ENCODE measurements at places on chromosomes 11 and 22.

- DNase-seq, result no peak
- peaks cover 5% of the 10 kb centered on the region for H3K27me3 ChIP-seq
- no peak overlapping the region for H3K4me3 ChIP-seq
- H3K36me3 ChIP-seq, result no peaks in the 10 kb centered on the region
These were observed 73.9 kb downstream of the SPON1 start for GRCh38 chr11:14036469-14036868.

- DNase-seq, result no peak
- peaks cover 16% of the 10 kb centered on the region for H3K4me1 ChIP-seq
- no peaks in the 10 kb centered on the region for H3K36me3 ChIP-seq
- peak overlapping the region; percentile 16 for H3K27ac ChIP-seq
These were observed 11.9 kb downstream of the TOM1 start for GRCh38 chr22:35311551-35311999.

DNA sequence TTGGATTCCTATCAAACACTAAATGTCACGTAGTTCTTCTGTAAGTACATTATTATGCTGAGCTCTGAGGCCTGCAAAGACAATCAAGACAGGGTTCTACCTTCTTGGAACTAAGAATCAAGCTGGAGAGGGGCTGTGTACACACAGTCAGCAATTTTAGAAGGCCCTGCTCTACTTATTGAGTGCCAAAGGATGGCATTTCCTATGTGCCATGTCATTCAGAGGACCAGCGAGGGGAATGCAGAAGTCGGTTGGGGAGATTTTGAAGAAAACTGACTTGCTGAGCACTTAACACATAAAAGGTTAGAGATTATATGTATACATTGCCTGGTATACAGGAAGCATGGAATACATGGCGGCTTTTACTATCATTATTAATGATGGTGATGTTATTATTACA lies 5.3 kb downstream of the SLC37A2 start:
- H3K27me3 ChIP-seq, result no peaks in the 10 kb centered on the region
- no peak for DNase-seq
- peaks cover 5% of the 10 kb centered on the region for H3K4me1 ChIP-seq
- H3K4me3 ChIP-seq, result no peak overlapping the region

DNA sequence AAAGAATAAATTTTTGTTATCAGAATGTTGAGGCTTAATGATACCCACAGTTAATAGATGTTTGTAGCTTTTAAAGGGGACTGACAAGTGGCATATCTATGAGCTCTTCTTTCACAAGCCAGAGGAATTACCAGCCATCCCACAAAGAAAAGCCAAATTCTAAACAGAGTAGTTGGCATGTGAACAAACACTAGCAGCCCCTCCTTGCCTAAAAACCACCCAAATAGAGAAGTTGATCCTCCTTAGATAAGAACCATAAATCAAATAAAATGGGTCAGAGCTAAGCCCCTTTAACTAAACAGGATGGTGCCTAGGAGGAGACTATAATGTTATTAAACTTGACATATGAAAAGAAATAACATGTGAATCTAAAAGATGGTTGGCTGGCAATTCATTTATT lies 11.4 kb downstream of the LPXN start:
- peaks cover 1% of the 10 kb centered on the region for H3K36me3 ChIP-seq
- DNase-seq, result no peak
- H3K4me1 ChIP-seq, result peaks cover 25% of the 10 kb centered on the region
- no peaks in the 10 kb centered on the region for H3K27me3 ChIP-seq
- H3K27ac ChIP-seq, result no peak overlapping the region

GRCh38 chr22:37111156-37111717 lies 1.7 kb upstream of the TMPRSS6 start:
- H3K4me3 ChIP-seq, result no peak overlapping the region
- no peaks in the 10 kb centered on the region for H3K27me3 ChIP-seq
- H3K36me3 ChIP-seq, result no peaks in the 10 kb centered on the region
- H3K4me1 ChIP-seq, result peaks cover 69% of the 10 kb centered on the region
- DNase-seq, result no peak

GRCh38 chr11:83034673-83035014 lies 37.1 kb downstream of the RAB30 start:
- peaks cover 12% of the 10 kb centered on the region for H3K4me1 ChIP-seq
- no peaks in the 10 kb centered on the region for H3K36me3 ChIP-seq
- H3K4me3 ChIP-seq, result no peak overlapping the region
- DNase-seq, result no peak
- no peaks in the 10 kb centered on the region for H3K27me3 ChIP-seq

- peak within 1 kb of the TSS; percentile 72 for H3K27ac ChIP-seq
- DNase-seq, result no peak
- H3K27me3 ChIP-seq, result no peaks in the 10 kb centered on the region
- no peaks in the 10 kb centered on the region for H3K4me1 ChIP-seq
- no peaks in the 10 kb centered on the region for H3K36me3 ChIP-seq
These were observed at the start of gene PARVG for GRCh38 chr22:44180706-44181032. Gene PARVG, plus strand, starts transcription at chr22:44180925. Its CDS starts 2,405 bp downstream, at chr22:44183330.

- H3K4me3 ChIP-seq, result no peak overlapping the region
- DNase-seq, result no peak
- H3K27me3 ChIP-seq, result no peaks in the 10 kb centered on the region
- no peak overlapping the region for H3K27ac ChIP-seq
- H3K36me3 ChIP-seq, result no peaks in the 10 kb centered on the region
- H3K4me1 ChIP-seq, result no peaks in the 10 kb centered on the region
These were observed 48.0 kb downstream of the MACROD1 start for GRCh38 chr11:64117763-64118459.

DNA sequence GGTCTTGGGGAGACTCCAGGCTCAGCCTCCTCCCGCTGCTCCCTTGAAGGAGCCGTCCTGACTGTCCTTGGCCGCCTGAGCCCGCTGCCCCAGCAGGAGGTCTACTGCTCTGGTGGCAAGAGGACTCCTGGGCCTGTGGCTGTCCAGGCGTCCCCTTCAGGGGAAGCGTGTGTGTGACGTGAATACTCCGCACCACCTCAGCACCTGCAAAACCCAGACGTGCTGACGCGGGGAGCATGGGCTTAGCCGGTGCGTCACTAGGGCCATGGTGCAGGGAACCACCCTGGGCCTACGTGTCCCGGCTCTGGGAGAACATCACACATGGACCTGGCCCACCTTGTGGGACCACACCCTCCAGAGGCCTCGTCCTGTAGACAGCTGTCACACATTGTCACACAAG lies 30.2 kb upstream of the BRSK2 start:
- H3K27ac ChIP-seq, result no peak overlapping the region
- no peaks in the 10 kb centered on the region for H3K4me1 ChIP-seq
- no peak overlapping the region for H3K4me3 ChIP-seq
- no peaks in the 10 kb centered on the region for H3K27me3 ChIP-seq

GRCh38 chr11:100629671-100630070 lies 57.4 kb upstream of the ARHGAP42 start:
- DNase-seq, result no peak
- H3K36me3 ChIP-seq, result no peaks in the 10 kb centered on the region
- no peak overlapping the region for H3K4me3 ChIP-seq
- no peaks in the 10 kb centered on the region for H3K27me3 ChIP-seq
- peaks cover 9% of the 10 kb centered on the region for H3K4me1 ChIP-seq

- no peak overlapping the region for H3K27ac ChIP-seq
- no peaks in the 10 kb centered on the region for H3K27me3 ChIP-seq
- no peak for DNase-seq
- no peaks in the 10 kb centered on the region for H3K4me1 ChIP-seq
- no peaks in the 10 kb centered on the region for H3K36me3 ChIP-seq
These were observed 275.3 kb downstream of the C11orf87 start for GRCh38 chr11:109697140-109697843.

DNA sequence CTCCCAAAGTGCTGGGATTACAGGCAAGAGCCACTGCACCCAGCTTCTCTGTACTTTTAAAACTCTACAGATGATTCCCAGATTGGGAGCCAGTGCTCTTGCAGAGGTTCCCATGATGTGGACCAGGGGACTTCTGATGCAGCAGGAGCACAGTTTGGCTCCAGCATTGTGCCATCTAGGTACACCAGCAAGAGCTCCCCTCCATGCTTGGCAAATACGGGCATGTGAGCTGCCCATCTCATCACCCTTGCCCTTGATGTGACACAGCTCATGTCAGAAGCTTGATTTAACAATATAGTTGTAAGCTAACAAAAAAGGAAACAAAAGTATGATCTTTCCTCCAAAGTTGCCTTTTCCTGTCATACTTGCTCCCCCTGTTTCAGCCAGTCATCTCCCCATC lies 28.7 kb downstream of the SNU13 start:
- no peak overlapping the region for H3K4me3 ChIP-seq
- H3K27ac ChIP-seq, result no peak overlapping the region
- no peaks in the 10 kb centered on the region for H3K27me3 ChIP-seq

- no peak for DNase-seq
- H3K27me3 ChIP-seq, result no peaks in the 10 kb centered on the region
- no peak overlapping the region for H3K27ac ChIP-seq
- H3K4me3 ChIP-seq, result no peak overlapping the region
- peaks cover 6% of the 10 kb centered on the region for H3K36me3 ChIP-seq
- H3K4me1 ChIP-seq, result no peaks in the 10 kb centered on the region
These were observed 69.1 kb upstream of the ADORA2A start for GRCh38 chr22:24358105-24358836.

DNA sequence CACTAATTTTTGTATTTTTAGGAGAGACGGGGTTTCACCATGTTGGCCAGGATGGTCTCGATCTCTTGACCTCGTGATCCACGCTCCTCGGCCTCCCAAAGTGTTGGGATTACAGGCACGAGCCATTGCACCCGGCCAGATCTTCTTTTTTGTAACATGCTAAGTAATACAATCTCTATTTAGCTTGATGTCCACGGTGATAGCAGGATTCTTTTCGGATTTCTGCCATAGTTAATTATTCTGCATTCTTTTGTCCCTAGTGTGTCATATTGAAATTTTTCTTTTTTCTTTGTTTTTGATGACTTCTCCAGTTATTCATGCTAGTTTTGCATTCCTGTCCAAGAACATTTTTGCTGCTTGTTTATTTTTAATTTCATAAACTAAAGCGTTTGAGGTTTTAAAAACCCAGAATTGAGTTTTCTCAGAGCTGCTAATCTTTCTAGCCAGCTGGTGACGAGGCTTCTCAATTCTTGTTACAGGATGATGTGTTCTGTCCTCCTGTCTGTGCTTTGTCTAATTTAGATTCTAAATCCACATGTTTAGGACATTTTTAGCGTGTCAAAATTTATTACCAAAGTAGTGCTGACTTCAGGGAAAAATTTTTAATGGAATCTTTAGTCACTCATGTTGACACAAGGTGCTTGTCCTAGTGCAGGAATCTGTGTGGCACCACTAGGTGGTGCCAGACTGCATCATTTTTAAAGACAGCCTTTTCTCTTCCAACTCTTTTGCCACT lies 21.8 kb downstream of the NF2 start:
- no peak overlapping the region for H3K4me3 ChIP-seq
- peaks cover 10% of the 10 kb centered on the region for H3K4me1 ChIP-seq
- H3K36me3 ChIP-seq, result no peaks in the 10 kb centered on the region
- peak; percentile 45 for DNase-seq

- peaks cover 6% of the 10 kb centered on the region for H3K4me1 ChIP-seq
- H3K27ac ChIP-seq, result no peak overlapping the region
- DNase-seq, result no peak
- H3K36me3 ChIP-seq, result no peaks in the 10 kb centered on the region
- no peak overlapping the region for H3K4me3 ChIP-seq
- peaks cover 15% of the 10 kb centered on the region for H3K27me3 ChIP-seq
These were observed 7.3 kb upstream of the TBX1 start for GRCh38 chr22:19753090-19753842.

GRCh38 chr11:32317643-32318042 lies 117.7 kb downstream of the WT1 start:
- DNase-seq, result no peak
- no peaks in the 10 kb centered on the region for H3K27me3 ChIP-seq

- no peaks in the 10 kb centered on the region for H3K27me3 ChIP-seq
- no peak overlapping the region for H3K4me3 ChIP-seq
- no peak for DNase-seq
- no peaks in the 10 kb centered on the region for H3K4me1 ChIP-seq
- no peaks in the 10 kb centered on the region for H3K36me3 ChIP-seq
- no peak overlapping the region for H3K27ac ChIP-seq
These were observed 537.8 kb upstream of the CCDC179 start for GRCh38 chr11:23398052-23398451.

DNA sequence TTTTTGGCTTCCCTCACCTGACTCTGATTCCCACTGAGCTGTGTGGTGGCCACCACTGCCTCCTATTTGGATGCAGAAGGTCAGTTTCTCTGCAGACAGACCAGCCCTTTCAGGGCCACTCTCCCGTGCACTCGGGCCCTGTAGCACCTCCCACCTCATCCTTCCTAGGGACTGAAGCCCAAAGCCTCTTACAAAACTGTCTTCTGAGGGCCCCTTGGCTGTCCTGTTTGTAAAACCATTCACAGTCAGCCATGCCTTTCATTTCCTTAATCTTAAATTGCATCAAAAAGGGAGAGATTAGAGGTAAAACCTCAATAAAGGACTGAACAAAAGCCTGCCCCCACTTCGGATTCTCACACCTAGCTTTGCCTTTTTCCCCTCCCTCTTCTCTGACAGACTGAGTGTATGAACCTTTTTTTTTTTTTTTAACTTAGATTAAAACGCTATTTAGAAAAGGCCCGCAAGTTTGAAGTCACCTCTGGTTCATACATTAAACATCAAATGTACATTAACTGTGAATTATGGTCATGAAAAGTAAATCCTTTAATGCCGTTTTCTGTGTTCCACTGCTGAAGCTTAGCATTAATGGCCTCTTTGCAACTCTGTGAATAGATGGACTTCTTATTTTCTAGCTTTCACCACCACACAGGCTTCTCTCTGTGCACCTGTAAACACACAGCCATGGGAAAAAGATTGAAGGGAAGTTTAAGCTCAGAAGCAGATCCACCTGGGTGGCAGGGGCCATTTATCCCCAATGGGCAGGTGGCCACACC lies 247.2 kb upstream of the CADM1 start:
- H3K27ac ChIP-seq, result no peak overlapping the region
- DNase-seq, result no peak
- no peaks in the 10 kb centered on the region for H3K36me3 ChIP-seq
- no peaks in the 10 kb centered on the region for H3K4me1 ChIP-seq

DNA sequence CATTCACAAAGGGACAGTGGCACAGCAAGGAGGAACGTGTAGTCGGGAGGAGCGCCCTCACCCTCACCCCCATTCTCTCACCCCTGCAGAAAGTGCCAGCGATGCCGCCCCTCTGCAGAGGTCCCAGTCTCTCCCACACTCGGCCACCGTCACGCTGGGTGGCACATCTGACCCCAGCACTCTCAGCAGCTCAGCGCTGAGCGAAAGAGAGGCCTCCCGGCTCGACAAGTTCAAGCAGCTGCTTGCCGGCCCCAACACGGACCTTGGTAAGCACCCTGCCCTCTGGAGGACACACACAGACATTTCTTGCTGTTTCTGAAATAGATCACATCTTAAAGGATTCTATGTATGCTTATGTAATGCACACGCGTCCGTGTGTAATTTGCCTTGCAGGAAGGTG lies 34.9 kb downstream of the TBC1D22A start:
- H3K27me3 ChIP-seq, result no peaks in the 10 kb centered on the region
- H3K36me3 ChIP-seq, result no peaks in the 10 kb centered on the region
- H3K4me3 ChIP-seq, result no peak overlapping the region
- DNase-seq, result no peak

DNA sequence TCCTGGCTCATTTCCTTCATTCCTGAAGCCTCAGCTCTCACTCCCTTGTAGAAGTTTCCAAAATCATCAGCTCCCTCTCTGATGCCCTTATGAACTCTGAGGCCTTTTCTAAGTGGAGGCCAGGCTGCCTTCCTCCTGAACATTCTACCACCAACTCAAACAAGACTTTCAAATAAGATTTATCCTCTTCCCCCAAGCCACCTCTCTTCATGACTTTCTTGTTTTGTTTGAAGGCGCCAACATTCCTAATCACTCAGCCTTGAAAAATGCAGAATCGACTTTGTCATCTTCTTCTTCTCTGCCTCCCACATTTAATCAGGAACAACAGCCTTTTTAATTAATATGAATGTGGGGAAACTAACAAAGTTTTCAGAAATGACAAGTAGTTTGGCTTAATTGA lies 927.9 kb downstream of the OPCML start:
- no peaks in the 10 kb centered on the region for H3K27me3 ChIP-seq
- no peaks in the 10 kb centered on the region for H3K36me3 ChIP-seq
- H3K27ac ChIP-seq, result no peak overlapping the region

All from liver (tissue), 10 donors.